ENCODE measurements at places on chromosomes 2 and 18. TPM values are rescaled to one million over a fixed set of nuclear protein-coding genes. Genes with fewer than 3 reads are reported as not detected.

Gene SP140L
- total RNA-seq = 10.9 TPM

GRCh38 chr2:72109904-72110303 lies 37.8 kb downstream of the CYP26B1 start:
- no peak for DNase-seq
- H3K36me3 ChIP-seq = no peaks in the 10 kb centered on the region
- no peaks in the 10 kb centered on the region for H3K4me1 ChIP-seq
- no peak overlapping the region for H3K4me3 ChIP-seq
- H3K27ac ChIP-seq = no peak overlapping the region

DNA sequence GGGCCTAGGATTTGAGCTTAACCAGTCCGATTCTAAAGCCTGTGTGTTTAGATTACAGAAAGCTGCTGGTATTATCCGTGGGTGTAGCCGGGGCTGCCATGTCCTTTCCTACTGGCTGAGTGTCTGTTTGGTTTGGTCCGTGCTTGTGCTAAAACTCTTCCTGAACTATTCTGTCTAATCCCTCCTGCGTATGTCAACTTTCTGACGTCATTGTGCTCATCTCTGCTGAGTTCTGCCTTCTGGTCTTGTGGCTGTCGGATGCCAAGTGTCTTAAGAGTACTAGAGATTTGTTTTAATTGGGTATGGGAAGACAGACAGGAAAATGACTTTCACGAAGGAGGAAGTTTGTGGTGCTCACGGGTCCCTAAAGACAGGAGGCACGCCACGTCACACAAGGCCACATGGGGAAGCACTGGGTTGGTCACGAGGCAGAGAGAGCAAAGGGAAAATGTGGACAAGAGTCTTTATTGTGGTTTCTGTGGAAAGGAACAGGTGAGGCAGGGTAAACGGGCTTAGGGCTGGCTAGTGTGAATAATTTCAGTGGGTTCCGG lies 31.8 kb upstream of the NTSR2 start:
- no peak for DNase-seq
- no peak overlapping the region for H3K4me3 ChIP-seq
- H3K36me3 ChIP-seq = no peaks in the 10 kb centered on the region
- H3K4me1 ChIP-seq = peaks cover 23% of the 10 kb centered on the region
- no peak overlapping the region for H3K27ac ChIP-seq

DNA sequence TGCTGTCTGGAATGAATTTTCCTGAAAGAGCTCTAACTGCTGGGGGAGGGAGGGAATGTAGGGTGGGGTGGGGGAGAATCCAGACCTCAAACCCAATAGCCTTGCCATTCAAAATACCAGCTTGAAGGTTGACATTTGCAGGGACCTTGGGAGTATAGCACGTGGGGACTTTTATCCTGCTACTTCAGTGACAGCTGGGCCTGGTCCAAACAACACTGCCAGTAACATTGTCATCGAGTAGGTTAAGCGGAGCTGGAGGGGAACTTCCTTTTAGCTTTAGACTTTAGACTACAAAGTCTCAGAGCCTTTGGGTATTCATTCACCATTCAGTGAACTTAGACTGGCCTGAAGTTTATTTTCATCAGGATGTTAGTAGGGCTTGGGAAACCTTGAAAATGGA lies 248.7 kb downstream of the MEIS1 start:
- no peaks in the 10 kb centered on the region for H3K36me3 ChIP-seq
- no peak overlapping the region for H3K27ac ChIP-seq
- H3K4me3 ChIP-seq = no peak overlapping the region
- no peak for DNase-seq
- H3K27me3 ChIP-seq = no peaks in the 10 kb centered on the region
- H3K4me1 ChIP-seq = no peaks in the 10 kb centered on the region

Gene MAPK4
- under 0.01 TPM for total RNA-seq

Data from fibroblast of lung (primary cell).